Transverse colon (tissue), 4 donors: ENCODE measurements at places on chromosomes 12 and 14.

- H3K36me3 ChIP-seq = no peaks in the 10 kb centered on the region
- peaks cover 5% of the 10 kb centered on the region for H3K27me3 ChIP-seq
- H3K4me1 ChIP-seq = peaks cover 13% of the 10 kb centered on the region
- H3K27ac ChIP-seq = peak overlapping the region; percentile 11
Observed at GRCh38 chr14:23294734-23295561, 7.7 kb downstream of the PPP1R3E start.

DNA sequence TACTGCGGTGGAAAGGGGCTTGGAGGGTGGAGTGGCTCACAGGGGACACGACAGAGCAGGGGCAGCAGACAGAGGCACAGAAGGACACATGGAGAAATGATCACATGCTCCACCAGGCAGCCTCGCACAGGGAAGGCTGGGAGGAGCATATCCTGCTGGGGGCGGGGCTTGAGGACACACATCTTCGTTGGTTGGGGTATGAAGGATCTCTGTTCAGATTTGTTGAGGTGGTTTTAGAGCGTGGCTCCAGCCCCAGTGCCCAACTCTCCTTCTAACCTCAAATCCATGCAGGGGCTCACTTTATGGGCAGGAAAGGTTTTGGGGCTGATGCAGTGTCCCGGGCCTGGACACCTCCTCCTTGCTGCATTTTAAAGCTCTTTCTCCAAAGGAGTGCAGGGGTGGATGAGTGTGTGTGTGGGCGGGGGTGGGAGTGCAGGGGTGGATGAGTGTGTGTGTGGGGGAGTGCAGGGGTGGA lies 733 bp upstream of the P3H3 start:
- peak overlapping the region; percentile 81 for H3K27ac ChIP-seq
- peaks cover 11% of the 10 kb centered on the region for H3K4me1 ChIP-seq
- DNase-seq = peak; percentile 82
- H3K36me3 ChIP-seq = no peaks in the 10 kb centered on the region
- H3K4me3 ChIP-seq = no peak overlapping the region

GRCh38 chr12:116910280-116910644 lies 488 bp upstream of the FBXW8 start:
- H3K27me3 ChIP-seq = no peaks in the 10 kb centered on the region
- H3K4me1 ChIP-seq = peaks cover 9% of the 10 kb centered on the region
- no peak overlapping the region for H3K4me3 ChIP-seq
- H3K27ac ChIP-seq = peak overlapping the region; percentile 81
- DNase-seq = no peak

- no peak for DNase-seq
- no peak overlapping the region for H3K27ac ChIP-seq
- no peaks in the 10 kb centered on the region for H3K27me3 ChIP-seq
- no peak overlapping the region for H3K4me3 ChIP-seq
Observed at GRCh38 chr12:46230983-46231382, 37.9 kb downstream of the SLC38A1 start.

DNA sequence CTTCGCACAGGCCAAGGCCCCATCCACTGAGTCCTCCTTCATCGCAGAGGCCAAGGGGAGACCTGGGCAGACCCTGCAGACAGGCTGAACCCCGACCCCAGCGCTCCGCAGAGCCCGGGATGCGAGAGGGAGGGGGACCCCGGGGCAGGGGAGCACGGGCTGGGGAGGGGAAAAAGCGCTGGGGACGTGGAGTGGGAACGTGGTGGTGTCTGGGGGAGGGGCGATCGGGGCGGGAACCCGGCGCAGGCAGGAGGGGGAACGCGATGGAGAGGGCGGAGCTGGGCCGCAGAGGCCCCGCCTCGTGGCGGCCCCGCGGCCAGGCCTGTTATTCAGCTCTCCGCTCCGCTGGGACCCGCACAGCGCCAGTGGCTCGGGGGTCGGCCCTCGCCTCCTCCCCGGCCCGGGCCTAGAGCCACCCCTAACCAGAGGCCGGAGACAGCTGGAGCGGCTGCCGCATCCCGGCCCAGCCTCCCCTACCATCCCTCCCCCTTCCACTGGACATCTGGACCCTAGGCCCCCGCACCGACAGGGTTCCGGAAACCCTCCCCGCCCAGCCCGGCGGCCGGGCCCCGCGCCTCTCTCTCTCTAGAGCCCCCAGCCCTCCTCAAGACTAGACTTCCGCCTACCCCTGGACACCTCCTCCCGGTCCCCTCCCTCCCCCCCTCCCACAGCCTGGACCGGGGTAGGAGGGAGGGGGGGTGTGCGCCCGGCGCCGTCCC lies at the start of gene ARHGEF25:
TSS of gene ARHGEF25 (plus strand) at position 328 of the 719 bp plus-strand sequence. CDS start 460 bp downstream, outside the sequence.
- no peaks in the 10 kb centered on the region for H3K36me3 ChIP-seq
- H3K27ac ChIP-seq = peak within 1 kb of the TSS; percentile 93
- H3K27me3 ChIP-seq = peaks cover 56% of the 10 kb centered on the region
- peak within 1 kb of the TSS; percentile 94 for H3K4me3 ChIP-seq

DNA sequence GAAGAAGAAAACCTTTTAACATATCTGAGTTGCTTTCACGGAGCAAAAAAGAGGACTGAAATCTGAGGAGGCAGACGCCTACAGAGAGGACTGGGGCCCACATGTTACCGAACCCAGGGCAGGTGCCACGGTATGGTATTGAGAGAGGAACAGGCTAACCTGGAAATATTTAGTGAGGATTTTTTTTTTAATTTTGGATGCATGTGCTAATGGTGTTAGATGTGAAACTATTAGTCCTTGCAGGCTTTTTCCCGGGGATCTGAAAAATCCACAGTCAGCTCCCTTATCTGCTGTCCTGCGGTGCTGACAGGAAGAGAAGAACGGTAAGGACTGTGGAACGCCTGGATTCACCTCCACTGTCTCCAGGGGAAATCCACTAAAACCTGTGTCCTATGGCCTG lies 819.7 kb downstream of the TMEM121 start:
- no peaks in the 10 kb centered on the region for H3K27me3 ChIP-seq
- no peaks in the 10 kb centered on the region for H3K36me3 ChIP-seq
- no peak overlapping the region for H3K27ac ChIP-seq
- no peak overlapping the region for H3K4me3 ChIP-seq

DNA sequence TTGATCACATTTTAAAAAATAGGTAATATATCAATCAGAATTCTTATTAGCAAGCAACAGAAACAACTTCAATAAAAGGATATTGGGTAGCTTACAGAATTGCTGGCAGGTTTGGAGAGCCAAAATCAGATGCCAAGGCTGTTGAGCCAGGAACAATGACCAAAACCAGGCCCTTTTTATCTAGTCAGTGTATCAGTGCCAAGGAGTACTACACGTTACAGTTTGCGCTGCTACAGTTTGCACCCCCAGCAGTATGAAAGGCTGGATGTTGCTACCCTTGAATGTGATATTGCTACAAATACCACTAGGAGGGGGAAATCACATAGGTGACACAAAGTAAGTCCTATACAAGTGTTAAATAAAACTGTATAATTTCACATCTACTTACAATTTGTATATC lies 19.3 kb downstream of the CGRRF1 start:
- H3K4me1 ChIP-seq = no peaks in the 10 kb centered on the region
- H3K36me3 ChIP-seq = peaks cover 8% of the 10 kb centered on the region
- no peak for DNase-seq

- no peak for DNase-seq
- H3K4me1 ChIP-seq = no peaks in the 10 kb centered on the region
- H3K36me3 ChIP-seq = no peaks in the 10 kb centered on the region
- no peak overlapping the region for H3K4me3 ChIP-seq
- no peaks in the 10 kb centered on the region for H3K27me3 ChIP-seq
- H3K27ac ChIP-seq = no peak overlapping the region
Observed at GRCh38 chr12:26345471-26346003, 150.2 kb downstream of the SSPN start.

GRCh38 chr12:130956456-130957303 lies 3.0 kb downstream of the ADGRD1 start:
- H3K27me3 ChIP-seq = peaks cover 6% of the 10 kb centered on the region
- H3K36me3 ChIP-seq = no peaks in the 10 kb centered on the region

GRCh38 chr14:65599375-65599774 lies 186.8 kb downstream of the FUT8 start:
- H3K4me1 ChIP-seq = peaks cover 3% of the 10 kb centered on the region
- no peaks in the 10 kb centered on the region for H3K27me3 ChIP-seq
- DNase-seq = no peak
- no peak overlapping the region for H3K27ac ChIP-seq
- no peaks in the 10 kb centered on the region for H3K36me3 ChIP-seq

GRCh38 chr14:71273366-71273765 lies 366.1 kb downstream of the PCNX1 start:
- H3K4me1 ChIP-seq = peaks cover 7% of the 10 kb centered on the region
- H3K27ac ChIP-seq = no peak overlapping the region
- H3K36me3 ChIP-seq = no peaks in the 10 kb centered on the region
- no peaks in the 10 kb centered on the region for H3K27me3 ChIP-seq
- no peak for DNase-seq
- no peak overlapping the region for H3K4me3 ChIP-seq

GRCh38 chr12:123938679-123939480 lies 33.8 kb downstream of the CCDC92 start:
- no peaks in the 10 kb centered on the region for H3K4me1 ChIP-seq
- DNase-seq = no peak
- H3K27me3 ChIP-seq = no peaks in the 10 kb centered on the region

- no peak overlapping the region for H3K27ac ChIP-seq
- no peaks in the 10 kb centered on the region for H3K4me1 ChIP-seq
- no peaks in the 10 kb centered on the region for H3K27me3 ChIP-seq
- no peaks in the 10 kb centered on the region for H3K36me3 ChIP-seq
- peak; percentile 12 for DNase-seq
Observed at GRCh38 chr12:76143343-76144244, 59.1 kb upstream of the NAP1L1 start.
